ENCODE measurements at places on chromosomes 5 and 9.

DNA sequence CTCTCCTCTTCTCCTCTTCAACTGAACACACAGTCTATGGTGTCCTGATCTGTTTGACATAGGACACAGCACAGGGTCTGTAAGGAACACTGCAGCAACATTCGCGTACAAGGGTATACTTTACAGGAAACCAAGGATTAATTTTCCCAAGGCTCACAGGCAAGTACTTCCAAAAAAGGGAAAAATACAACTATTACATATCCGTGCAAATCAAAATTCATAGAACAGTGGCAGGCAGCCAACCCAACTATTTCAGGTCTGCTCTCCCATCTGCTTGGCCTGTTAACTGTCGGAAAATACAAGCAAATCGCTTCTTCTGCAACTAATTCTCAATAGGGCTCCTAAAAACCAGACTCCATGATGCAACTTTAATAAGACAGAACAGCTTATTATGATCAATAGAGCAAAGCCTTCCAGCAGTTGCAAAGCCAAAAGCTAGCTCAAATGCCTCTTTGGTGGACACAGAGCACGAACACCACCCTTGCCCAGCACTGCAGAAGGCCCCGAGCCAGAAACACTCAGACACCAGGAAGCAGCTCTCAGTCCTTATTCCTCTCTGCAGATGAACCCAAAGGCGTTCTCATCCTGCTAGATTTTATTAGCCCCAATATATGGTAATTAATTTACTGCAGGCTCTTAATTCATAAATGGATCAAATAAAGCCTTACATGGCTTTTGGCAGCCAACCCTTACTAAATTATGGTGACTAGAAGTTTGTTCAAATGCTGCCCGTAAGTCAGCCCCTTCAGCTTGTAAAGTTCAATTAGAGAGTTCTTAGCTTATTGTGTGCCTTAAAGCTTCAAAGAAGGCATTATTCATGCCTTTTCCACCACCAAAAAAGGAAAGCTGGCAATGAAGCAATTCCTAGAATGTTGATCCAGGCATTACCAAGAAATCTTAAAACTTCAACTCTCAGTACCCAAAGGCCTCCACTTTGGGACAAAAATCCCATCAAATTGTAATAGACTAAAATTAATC is 68.8 kb downstream of the ZNF608 start:
- no peak for DNase-seq

DNA sequence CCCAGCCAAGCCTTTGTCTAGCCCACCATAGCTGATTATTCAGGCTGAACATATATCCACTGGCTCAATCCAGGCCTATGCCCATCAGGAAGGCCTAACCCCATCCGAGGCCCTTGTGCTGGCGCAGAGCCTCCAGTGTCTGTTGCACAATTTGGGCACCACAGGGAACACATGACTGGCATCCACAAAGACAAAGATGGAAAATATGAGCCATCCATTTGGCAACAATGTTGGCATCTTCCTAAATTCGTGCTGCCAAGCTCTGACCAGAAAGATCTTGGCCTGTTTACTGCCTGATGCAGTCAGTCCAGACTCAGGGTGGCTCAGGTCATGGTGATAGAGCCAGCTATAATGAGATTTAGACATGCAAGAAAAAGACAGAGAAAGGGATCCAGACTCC is 233.8 kb downstream of the PIK3R1 start:
- DNase-seq = no peak

DNA sequence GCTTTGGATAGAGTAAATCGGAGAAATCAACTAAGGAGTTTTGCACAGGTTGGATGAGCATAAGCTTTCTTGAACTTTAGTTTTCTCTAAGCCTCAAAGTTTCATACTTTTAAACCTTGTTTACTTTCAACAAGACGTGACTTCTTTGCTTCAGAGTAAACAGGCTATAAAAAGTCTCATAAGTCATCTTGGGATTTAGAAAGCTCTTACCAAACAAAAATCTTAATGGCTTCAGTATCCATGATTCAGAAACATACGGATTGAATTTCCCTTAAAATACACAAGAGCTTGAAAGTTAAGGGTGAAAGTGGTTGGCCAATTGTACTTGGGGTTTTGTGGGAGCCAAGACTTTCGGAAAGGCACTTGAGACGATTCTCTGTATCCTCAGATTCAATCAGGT is 270.9 kb upstream of the ANKH start:
- DNase-seq = no peak

DNA sequence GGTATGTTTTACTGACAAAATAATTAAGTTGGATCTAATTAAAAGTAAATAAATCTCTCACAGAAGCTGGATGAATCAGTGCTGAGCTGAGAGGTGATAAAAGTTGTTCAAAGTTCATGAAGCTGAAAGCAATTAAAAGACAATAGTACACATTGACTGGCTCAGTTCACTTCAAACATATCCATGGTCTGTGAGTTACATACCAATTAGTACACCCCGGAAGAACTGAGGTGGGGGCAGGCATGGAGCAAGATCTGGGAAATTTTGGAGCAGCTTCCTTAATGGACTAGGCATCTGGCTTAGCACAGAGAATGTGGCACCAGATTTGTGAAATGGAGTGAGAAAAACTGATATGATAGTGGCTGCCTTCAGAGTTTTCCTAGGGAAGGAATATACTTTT is 152.7 kb downstream of the ATP10B start:
- DNase-seq = no peak

- no peak for DNase-seq
Measured at GRCh38 chr9:79430619-79431018, 141.1 kb upstream of the TLE4 start.

DNA sequence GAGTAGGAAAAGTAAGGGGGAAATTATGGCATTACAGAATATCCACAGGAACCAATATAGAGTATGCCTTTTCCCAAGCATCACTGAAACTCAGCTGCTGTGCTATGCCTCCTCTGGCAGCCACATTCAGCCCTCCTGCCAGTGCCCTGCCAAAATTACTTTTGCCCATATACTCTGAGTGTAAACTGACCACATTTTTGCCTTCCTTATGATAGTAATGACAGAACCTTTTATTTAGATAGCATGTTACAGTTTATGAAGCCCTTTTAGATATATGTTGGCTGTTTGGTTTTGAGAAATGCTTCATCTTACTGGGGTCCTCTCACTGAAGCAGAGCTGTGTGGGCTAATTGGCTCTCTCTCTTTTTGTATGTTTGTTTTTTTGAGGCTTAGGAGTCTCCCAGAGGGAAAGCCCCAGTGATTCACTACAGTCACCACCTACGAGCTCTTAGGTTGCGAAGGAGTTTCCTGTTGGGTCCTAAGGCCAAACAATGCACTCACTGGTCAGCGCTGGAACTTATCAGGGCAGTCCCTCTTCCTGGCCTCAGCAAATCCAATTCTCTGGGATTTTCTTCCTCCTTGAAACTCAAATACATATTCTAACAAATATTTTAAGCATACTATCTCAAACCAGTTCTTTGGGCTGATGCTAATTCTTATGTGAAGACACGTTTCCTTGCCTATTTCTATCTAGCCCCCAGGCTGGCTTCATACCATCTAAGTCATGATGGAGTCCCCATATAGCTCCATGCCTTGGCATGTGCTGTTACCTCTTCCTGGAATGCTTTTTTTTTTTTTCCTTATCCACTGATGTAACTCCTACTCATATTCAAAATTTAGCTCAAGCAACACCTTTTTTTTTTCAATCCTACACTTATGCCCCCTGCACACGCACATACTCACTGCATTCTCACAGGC is 3.7 kb downstream of the PHF24 start:
- DNase-seq = peak; percentile 21

GRCh38 chr9:86042199-86042978 is 57.0 kb downstream of the GOLM1 start:
- no peak for DNase-seq
